AG08396 (cell line): ENCODE measurements at places on chromosomes 6 and 20.

- DNase-seq, result peak; percentile 84
These were observed 14.3 kb upstream of the SPAG4 start for GRCh38 chr20:35600993-35601973.

DNA sequence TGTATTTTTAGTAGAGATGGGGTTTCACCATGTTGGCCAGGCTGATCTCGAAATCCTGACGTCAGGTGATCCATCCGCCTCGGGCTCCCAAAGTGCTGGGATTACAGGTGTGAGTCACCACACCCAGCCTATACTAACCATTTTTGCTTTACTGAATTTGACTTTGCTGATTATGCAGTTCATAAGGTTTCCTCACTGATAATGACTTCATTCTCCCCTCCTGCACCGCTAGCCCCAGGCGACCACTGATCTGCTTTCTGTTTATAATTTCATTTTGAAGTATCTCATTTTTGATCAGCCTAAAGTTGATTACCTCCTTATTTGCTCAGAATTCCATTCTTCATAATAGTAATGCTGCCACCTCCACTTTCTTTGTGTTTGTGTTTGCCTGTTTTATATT lies 48.7 kb upstream of the FAM83D start:
- DNase-seq, result no peak

- DNase-seq, result no peak
These were observed 121.1 kb downstream of the PLEKHG1 start for GRCh38 chr6:150720774-150721233.

GRCh38 chr6:17278289-17279063 lies 2.7 kb upstream of the RBM24 start:
- DNase-seq, result peak; percentile 59

DNA sequence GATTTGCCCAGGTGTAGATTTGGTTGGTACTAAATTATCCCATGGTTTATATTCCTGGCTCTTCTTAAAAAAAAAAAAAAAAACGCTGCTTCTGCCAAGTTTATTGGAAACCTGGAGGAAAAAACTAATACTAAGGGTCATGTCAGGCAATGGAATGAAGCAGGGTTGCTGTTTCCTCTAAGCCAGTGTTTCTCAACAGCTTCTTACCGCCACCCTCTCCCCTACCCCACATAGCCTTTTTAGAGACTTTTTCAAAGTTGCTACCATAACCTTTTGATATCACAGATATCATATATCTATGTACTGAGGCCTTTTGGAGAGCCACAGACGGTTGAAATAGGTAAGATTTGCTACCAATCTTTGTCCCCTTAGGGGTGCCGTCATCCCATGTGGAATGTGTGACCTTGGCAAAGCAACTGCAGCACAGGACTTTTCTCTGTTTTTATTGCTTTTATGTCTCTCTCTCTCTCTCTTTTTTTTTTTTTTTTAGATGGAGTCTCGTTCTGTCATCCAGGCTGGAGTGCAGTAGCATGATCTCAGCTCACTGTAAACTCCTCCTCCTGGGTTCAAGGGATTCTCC lies 35.0 kb downstream of the SYTL3 start:
- no peak for DNase-seq

GRCh38 chr6:55918639-55919038 lies 43.2 kb upstream of the BMP5 start:
- DNase-seq, result peak; percentile 16

GRCh38 chr6:146265056-146265455 lies 236.2 kb downstream of the GRM1 start:
- DNase-seq, result no peak

- DNase-seq, result no peak
These were observed 621.9 kb upstream of the CITED2 start for GRCh38 chr6:139996253-139996834.

- DNase-seq, result no peak
These were observed 139.1 kb downstream of the AGPAT4 start for GRCh38 chr6:161134550-161135298.

GRCh38 chr6:156752666-156753301 lies 24.4 kb upstream of the ARID1B start:
- DNase-seq, result no peak

GRCh38 chr20:48759631-48760245 lies 68.1 kb downstream of the PREX1 start:
- no peak for DNase-seq

DNA sequence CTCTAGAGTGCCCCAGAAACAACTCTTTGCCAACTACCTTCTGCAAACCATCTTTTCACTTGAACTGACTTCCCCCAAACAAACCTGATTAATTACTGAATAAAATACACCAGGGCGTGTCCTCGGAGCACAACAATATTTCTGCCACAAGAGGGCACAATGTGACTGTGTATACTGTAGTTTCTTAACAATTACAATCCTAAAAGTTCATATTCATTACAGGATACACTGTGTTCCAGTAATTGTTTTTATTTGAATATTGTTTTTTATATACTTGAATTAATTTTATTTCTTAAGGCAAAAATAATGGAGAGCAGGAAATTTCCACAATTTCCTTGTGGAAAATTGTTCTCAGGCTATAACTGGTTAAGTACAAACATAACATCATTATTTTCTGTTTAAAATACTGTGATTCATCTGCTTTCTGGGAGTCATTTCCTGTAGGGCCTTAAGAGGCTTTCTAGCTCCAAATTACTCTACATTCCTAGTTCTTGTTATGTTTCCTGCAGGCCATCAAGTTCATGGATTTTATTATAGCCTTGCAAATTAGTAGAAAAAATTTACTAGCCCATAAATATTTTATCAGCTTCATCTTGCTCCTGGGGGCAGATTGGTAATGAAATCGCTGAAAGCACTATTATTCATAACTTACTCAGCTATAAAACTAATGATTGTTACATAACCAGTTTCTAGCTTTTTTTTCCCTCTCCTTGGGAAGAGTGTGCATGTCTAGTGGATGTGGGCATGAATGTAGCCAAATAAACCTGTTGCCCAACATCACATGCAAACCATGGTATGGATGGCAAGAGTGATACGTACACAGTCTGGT lies 51.9 kb upstream of the SLC22A16 start:
- peak; percentile 46 for DNase-seq

DNA sequence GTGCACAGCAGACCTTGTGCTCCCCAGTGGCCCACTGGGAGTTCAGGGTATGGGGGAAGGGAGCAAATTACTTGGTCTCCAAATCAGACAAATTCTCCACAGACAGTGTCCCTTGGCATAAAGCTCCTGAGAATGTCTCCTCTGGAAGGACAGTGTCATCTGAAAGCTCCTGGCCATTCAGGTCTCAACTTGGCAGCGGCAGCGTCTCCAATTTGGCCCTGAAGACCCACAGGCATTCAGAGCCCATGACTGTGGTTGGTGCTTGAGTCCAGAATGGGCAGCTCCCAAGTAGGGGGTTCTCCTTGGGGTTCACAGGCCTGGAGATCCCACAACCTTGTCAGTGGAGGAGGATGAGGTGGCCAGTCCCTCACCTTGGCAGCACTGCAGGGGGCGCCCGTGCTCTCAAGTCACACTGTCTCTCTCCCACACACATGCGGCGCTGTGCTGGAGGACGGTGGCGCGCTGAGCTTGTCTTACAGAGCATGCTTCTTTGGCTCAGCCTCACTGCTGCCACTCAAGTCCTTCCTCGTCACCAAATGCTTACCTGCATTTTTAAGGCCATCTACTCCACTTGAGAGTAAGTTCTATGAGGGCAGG lies 20.7 kb downstream of the DYNLRB1 start:
- no peak for DNase-seq

DNA sequence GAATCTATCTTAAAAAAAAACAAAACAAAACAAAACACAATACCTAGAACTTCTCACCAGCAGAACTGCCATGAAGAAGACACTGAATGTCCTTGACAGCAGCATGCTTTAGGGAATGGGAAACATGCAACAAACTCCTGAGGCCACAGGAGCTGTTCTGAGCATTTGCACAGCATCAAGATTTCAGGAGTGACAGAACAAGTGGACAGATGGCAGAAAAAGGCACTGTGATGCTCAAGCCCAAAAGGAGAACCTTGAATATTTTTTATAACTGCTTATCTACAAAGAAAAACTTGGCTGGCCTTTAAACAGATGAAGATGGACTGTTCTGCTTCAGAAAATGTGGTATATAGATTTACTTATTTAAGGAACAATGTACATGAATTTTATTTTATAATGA lies 158.9 kb downstream of the RALGAPA2 start:
- DNase-seq, result no peak

- peak; percentile 41 for DNase-seq
These were observed 13.5 kb upstream of the KCNK16 start for GRCh38 chr6:39335780-39336545.

DNA sequence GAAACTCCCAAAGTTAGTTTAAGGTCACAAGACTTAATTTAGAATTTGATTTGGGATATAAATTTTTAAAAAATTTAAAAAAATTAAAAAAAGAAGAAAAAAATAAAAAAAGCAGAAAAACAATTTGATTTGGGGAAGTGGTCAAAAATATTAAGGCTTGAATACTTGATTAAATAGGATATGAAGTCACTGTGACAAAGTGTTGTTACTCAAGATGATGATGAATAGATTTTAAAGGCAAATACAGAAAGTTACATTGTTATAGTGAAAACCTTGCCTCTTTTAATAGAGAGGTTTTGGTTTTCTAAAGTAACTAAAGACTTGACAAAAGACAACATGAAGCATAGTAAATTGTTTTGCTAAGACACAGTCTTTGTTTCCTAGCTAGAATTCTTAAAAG lies 7.2 kb downstream of the CST9 start:
- no peak for DNase-seq

- DNase-seq, result no peak
These were observed 59.4 kb upstream of the PTGIS start for GRCh38 chr20:49627329-49627761.

- no peak for DNase-seq
These were observed 21.6 kb downstream of the L3MBTL1 start for GRCh38 chr20:43529051-43529450.

DNA sequence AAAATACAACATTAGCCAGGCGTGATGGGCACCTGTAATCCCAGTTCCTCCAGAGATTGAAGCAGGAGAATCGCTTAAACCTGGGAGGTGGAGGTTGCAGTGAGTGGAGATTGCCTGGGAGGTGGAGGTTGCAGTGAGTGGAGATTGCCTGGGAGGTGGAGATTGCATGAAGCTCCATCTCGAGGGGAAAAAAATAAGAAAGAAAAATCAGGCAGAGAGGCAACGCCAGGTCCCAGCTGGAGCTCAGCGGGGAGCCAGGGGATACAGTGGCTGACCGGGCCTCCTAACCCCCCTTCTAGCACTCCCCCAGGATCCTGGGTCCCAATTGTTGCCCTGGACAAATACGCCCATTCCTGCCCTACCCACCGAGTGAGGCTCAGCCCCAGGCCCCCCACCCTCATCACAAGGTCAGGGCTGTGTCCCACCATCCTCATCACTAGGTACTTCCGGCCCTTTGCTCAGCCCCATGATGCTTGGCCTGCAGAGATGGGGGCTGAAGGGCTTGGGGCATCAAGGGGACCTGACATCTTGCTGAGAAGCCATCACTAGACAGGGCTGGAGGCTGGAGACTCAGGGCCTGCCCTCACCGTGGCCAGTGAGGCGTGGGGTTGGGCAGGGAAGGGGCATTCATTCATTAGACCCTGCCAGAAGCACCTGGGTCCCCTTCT lies 1.9 kb downstream of the OGFR start:
- no peak for DNase-seq

DNA sequence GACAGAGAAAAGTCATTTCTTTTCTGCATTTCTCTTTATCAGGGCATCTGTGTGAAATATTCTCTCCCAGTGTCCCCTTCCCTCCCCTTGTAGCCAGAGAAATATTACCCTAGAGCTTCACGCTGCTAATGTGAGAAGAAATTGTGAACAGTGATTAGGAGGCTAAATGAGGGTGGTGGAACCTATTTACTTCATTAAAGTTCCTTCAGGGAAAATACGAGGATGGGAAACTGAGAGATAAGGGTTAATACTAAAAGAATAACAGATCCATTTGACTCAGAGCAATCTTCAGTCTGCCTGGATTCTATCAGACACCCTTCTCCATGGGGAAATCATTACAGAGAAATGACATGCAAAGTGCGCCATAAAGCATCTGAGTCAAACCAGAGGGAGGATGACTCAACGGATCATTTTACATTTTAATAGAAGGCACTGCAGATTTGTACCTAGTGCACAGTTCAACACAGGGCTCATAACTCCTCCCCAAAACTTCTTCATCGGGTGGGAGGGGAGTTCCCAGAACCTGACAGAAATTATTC lies 131.3 kb downstream of the GJA10 start:
- DNase-seq, result peak; percentile 50

GRCh38 chr20:1391640-1392442 lies 1.0 kb downstream of the FKBP1A start:
- DNase-seq, result peak; percentile 13

DNA sequence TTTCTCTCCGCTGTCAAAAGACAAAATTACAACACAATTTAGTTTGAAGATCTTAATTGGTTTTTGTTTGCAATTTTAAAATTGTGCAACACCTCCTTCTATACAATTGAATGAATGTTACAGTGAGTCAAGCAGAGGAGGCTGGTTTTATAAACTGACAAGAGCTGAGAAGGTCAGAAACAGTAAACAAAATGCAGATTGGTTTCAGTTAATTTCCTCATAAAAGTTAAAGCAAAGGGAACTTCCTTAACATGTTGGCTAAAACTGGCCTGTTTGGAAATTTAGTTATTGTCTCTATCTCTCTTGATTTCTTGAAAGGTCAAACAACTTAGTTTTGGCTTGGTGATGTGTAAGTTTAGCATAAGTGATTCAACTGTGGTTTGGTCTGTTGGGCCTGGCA lies 22.2 kb downstream of the KHDC1L start:
- DNase-seq, result peak; percentile 27

GRCh38 chr20:50338479-50339391 lies 148.1 kb downstream of the CEBPB start:
- no peak for DNase-seq

DNA sequence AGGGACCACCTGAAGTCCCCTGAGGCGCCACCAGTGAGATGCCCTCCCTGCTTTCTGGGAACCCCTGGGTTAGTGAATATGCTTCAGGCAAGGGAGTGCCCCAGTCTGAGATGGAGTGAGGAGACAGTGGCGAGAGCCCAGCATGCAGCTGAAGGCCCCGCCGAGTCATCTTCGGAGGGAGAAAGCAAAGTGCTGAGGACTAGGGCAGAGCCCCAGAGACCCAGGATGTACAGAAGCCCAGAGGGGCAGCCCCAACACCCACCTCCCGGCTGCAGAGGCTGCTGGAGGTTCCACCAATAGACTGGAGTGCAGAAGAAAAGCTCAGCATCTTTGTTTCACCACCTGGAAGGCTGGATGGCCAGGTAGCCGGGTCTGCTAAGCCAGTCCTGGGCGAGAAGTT lies 14.1 kb downstream of the ANKRD60 start:
- no peak for DNase-seq

DNA sequence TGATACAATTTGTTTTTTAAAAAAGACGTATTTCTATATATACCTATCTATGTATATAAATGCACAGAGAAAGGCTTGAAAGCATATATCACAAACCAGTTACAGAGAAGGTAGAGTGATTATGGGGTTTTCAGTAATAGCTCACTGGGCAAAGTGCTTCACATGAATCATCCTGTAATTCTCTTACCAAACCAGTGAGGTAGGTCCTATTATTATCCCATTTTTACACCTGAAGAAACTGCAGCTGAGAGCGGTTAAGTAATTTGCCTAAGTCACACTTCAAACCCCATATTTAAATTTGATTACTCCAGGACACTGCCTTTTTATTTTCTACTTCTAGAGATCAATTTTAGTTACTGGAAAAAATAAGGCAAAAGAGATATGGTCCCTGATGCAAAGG lies 4.4 kb downstream of the GSS start:
- no peak for DNase-seq

- DNase-seq, result no peak
These were observed 156.5 kb downstream of the TMEM242 start for GRCh38 chr6:157166784-157167183.

- peak; percentile 57 for DNase-seq
These were observed 715 bp downstream of the SOX12 start for GRCh38 chr20:325889-326644.
